CD4-positive, alpha-beta T cell treated with Interleukin-15 for 1 hour (primary cell): ENCODE measurements at places on chromosomes 7 and 10.

GRCh38 chr10:60803433-60803832, 25.2 kb downstream of the CDK1 start:
- DNase-seq, result no peak

DNA sequence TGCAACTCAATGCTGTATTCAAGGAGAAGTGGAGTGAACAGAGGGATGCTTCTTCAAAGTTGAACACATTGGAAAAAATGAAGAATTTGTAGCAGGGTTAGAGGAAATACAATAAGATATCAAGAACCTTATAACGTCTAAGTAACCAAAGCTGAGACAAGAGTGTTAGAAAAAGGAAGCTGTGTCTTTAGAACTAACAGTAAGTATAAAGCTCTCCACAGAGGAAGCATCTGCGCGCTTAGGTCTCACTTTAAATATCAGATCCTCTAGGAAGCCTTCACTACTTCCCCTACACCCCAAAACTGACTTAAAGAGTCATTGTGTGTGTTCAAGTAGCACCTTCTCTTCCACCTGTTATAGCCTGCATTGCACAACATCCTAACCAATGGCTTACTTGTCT, 43.0 kb downstream of the CH25H start:
- no peak for DNase-seq

DNA sequence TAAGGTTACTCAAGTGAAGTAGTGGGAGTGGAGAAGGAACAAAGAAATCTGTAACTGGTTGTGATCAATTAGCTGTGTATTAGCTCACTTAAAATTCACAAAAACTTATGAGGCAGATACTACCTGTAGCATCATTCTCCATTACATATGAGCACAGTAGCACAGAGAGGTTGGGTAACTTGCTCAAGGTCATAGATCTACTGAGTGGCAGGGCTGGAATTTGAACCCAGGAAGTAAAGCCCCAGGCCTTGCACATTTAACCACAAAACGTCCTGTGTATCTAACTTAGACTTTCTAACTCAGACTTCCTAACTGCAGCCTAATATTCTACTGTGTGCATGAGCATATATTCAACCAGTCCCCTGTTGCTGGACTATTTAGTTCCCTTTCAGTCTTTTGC, 5.6 kb upstream of the SLF2 start:
- DNase-seq, result no peak

DNA sequence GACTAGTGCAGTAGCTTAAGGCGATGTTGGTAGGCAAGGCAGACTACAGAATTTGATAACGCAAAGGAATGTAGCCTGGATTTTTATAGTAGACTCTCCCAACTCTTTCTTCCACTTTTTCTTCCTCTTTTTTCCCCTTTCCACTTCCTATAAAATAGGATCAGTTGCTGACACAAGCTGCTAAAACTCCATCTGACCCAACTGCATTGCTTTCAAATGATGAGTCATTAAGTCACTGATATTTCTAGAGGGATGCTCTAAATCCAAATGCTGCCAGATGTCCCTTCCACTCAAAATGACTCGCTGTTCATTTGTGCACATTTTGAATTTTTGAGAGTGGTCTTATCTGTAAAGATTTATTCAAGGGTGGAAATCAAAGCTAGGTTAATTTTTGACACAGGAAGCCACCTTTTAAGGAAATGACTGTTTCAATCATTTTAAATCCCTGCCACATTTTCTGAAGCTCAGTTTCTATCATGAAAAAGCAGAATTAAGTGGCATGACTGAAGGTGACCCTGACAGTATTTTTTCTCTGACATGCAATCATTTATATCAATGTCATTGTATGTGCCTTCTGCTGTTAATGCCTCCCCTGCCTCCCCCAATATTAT, 25.8 kb upstream of the SFMBT2 start:
- DNase-seq, result no peak

DNA sequence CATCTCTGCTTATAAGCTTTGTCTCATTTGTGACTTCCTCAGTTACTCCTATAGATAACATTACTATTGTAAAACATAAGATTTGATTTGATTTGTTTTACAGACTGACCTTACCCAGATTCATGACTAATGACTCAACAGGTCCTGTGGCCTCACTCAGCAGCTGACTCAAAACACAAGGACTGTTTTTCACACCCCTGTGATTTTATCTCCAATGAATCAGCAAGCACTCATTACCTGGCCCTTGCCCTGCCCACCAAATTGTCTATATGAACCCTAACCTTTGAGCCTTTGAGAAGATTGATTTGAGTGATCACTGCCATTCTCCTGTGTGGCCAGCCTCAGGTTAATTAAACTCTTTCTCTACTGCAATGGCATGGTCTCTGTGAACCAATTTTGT, 1064.6 kb upstream of the LRRTM3 start:
- no peak for DNase-seq

DNA sequence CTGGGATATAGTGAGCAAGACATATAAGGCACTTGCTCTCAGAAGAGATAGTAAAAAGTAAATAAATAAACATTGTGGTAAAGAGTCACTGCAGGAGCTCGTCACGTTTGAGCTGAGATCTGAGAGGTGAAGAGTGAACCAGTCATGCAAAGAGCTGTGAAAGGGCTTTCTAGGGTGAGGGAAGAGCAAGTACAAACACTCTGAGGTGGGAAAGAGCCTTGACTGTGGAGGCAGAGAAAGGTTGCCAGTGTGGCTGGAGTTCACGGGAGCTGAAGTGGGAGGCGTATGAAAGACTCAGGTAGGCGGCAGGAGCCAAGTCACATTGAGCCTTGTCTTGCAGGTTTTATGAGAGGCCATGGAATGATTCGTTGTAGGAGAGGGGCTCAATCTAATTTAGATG, 141.0 kb downstream of the C1GALT1 start:
- DNase-seq, result no peak

DNA sequence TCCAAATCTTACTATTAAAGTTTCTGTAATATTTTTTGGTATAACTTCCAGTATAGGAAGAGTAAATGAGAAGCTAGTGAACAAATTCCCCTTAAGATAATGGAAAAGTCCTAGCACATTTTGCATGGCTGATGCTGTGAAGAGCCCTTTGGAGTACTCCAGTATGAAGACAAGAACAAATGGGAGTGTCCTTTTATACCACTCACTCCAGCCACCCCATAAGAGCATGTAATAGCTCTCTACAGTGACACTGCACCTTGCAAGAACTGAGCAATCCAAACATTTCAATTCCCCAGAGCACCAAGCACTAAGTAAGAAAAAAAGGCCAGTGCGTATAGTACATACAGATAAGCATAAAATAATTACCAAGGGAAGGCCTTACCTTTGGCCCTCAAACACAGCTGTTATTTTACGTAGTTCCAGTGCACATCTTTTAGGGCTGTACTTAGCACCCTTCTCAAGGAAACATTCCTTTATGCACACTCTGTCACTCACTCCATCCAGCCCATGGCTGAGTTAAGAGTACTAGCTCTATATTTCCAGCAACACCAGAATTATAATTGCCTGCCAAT, 135.4 kb downstream of the ST7 start:
- DNase-seq, result no peak

GRCh38 chr10:21985541-21985940, 18.0 kb downstream of the DNAJC1 start:
- DNase-seq, result no peak

DNA sequence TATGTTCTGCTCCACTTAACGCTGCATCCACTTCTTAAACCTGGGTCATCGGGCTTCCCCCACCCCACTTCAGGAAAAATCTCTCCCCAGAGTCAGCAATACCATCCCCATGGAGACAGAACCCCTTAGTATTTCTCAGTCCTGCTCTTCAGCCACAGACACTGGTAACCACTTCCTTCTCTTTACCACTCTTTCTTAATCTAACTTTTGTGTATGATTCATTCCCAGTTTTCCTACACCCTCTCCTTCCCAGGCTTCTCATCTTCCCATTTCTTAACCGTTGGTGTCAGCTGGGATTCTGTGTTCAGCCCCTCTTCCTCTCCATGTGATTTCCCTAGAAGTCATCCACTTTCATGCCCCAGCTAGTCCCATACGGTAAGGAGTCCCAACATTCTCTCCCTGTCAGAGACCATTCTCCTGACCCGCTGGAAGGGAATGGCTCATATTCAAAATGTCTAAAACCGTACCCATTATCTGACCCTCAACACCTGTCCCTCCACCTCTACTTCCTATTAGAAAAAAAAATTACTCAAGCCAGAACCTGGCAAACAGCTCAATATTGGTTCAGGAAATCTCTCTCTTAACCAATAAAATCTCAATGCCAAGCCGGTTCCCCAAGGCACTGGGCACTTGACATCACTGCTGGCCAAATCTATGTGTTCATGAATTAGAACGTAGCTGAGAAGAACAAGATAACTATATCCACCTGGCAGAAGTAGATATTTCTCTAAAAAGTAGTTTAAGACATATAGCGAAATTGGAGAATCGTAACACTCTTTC, 89.4 kb downstream of the DGKI start:
- no peak for DNase-seq

DNA sequence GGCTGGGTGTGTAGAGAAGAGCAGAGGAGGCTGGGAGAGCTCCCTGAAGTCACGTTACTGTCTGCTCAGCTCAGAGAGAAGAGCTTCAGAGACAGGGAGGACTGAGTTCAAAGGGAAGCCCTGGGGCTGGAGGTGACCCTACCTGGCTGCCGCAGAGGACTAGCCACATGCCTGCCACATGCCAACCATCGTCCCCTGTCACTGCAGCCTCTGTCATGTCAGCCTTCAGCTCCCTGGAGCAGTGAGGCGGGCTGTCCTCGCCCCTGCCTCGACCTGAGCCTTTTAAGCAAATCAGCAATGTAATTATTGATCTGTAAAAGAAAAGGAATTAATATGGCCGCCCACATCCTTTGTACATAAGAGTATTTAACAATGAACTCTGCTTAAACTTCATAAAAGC, 89.3 kb upstream of the RET start:
- no peak for DNase-seq

DNA sequence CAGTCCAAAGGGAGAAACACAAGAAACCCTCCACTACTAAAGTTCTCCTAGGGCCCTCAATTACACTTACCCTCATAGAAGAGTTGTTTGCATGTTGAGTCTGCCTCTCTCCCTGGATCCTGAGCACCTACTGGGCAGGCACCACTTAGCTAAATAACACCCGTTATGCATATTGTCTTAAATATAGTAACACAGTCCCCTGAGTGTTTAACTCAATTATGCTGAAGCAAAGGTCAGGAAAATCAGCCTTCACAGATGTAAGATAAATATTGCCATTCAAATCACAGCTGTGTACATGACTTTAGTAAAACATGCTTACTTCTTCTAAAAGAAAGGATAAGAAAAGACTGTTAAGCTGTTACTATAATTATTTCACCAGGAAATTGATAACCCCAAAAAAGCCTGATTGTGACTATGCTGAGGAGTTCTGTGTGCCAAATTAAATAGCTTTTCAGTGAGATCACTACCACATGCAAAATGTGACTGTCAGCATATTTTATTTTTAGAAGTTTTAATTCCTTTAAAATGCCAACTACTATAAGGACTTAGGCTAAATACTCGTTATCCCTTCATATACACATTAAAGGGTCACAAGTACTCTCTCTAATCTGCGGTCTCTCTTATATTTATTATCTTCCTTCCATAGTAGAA, 733.9 kb upstream of the PHF14 start:
- no peak for DNase-seq

DNA sequence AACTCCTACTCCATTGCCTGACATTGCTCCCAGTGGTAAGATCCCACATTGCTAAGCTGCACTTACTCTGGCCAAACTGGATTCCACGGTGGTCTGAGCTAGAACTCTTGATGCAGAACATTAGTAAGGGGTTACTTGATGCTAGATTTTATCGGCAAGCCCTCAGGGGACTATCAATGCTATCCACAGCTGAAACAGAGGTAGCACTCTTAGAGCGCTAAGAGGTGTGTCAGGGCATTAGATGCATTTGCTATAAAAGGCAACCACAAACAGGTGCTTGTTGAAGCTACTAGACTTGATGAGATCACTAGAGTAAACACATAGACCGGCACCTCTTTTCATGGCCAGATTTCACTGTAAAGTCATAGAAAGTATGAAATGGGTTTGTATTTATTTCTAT, 116.3 kb downstream of the MDFIC start:
- no peak for DNase-seq

GRCh38 chr7:143073556-143073955, 21.4 kb downstream of the OR6V1 start:
- no peak for DNase-seq

GRCh38 chr7:1197997-1198625, 34.6 kb upstream of the UNCX start:
- no peak for DNase-seq

- DNase-seq, result no peak
Observed at GRCh38 chr7:77917500-77918262, 119.1 kb downstream of the PHTF2 start.

DNA sequence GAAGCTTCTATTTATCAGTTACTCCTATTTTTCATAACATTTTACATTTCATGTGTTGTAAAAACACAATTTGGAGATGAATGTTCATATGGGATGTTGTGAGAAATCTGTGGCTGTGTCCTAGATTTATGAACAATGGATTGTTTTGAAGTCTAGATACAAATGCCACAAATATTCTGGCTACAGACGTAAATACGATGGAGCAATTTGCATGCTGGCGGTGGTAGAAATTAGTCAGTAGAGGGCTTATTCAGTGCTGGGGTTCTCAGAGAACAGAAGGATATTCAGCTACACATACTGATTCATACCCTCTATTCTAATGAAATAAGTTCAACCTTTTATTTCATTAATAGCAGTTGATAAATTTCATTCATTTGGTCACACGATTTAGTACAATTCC, 48.8 kb downstream of the PLPP4 start:
- no peak for DNase-seq

DNA sequence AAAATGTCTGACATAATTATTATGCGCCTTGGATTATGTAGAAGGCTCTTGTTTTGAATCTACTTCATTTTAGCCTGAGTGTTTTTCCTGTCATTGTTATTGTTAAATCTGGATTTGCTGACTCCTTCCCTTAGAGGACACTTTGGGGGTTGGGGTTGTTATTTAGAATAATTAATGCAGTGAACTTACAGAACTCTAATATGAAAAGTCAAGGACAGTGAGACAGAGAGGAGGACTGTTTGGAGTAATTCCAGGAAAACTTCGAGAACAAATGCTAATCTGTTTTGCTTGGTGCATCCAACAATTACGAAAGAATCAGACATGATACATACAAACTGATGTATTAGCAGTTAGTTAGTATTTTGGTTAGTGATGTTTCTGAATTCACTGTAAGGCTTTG, 146.1 kb downstream of the ABCA13 start:
- DNase-seq, result no peak

DNA sequence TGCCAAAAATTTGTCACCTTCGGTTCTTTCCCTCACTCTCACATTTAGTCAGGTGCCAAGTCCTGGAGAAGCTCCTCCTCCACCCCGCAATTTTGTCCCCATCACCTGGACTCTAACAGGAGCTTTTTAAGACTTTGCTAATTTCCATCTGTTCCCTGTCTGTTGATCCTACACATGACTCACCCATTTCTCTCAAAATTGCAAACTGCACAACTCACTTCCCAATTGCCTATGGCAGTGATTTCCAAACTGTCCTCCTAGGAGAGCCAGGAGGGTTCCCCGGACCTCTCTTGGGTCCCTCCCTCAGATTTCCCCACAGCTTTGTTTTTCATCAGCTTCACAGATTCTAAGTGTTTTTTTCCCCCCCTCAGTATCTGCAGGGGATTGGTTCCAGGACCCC, 120.3 kb downstream of the WNT2 start:
- no peak for DNase-seq
